ENCODE measurements at places on chromosomes 12 and 14. TPM values are rescaled to one million over a fixed set of nuclear protein-coding genes. Genes with fewer than 3 reads are reported as not detected.

The BTBD6 gene
- 34.9 TPM for total RNA-seq

The SLC41A2 gene
- total RNA-seq = 6.8 TPM

The TIMM9 gene
- 26.6 TPM for total RNA-seq

The COL2A1 gene
- total RNA-seq = 0.13 TPM

The B3GNT4 gene
- total RNA-seq = not detected

The BEGAIN gene
- total RNA-seq = 1.2 TPM

The SERPINA1 gene
- total RNA-seq = 6.0 TPM

The APOLD1 gene
- total RNA-seq = 13.0 TPM

The APEX1 gene
- 66.0 TPM for total RNA-seq

The LHX5 gene
- not detected for total RNA-seq

The KRT1 gene
- not detected for total RNA-seq

The ACVRL1 gene
- total RNA-seq = 31.1 TPM

The ADAM20 gene
- total RNA-seq = 0.78 TPM

The CD27 gene
- not detected for total RNA-seq

The C1R gene
- total RNA-seq = 96.9 TPM

The SRP54 gene
- 33.9 TPM for total RNA-seq

The SLC35F4 gene
- total RNA-seq = not detected

The ADAMTS20 gene
- not detected for total RNA-seq

The AHNAK2 gene
- total RNA-seq = 4.6 TPM

The LPAR5 gene
- total RNA-seq = 2.6 TPM

The TAS2R9 gene
- not detected for total RNA-seq

The HIP1R gene
- total RNA-seq = 16.6 TPM

The NTF3 gene
- 0.70 TPM for total RNA-seq

The SLC8A3 gene
- 0.19 TPM for total RNA-seq

The SDR9C7 gene
- 0.27 TPM for total RNA-seq

The GPR135 gene
- total RNA-seq = 3.2 TPM

The LALBA gene
- total RNA-seq = not detected

The TAS2R8 gene
- total RNA-seq = not detected

The KTN1 gene
- 247 TPM for total RNA-seq

The HOXC12 gene
- not detected for total RNA-seq

The PTPRO gene
- total RNA-seq = 1.2 TPM

The PPP1CC gene
- total RNA-seq = 102 TPM

The OR4K15 gene
- total RNA-seq = not detected

The SMCO2 gene
- total RNA-seq = 0.38 TPM

The SLC15A4 gene
- total RNA-seq = 15.8 TPM

The COX8C gene
- 0.67 TPM for total RNA-seq

The SOAT2 gene
- not detected for total RNA-seq

The C14orf132 gene
- 18.9 TPM for total RNA-seq

The FAM234B gene
- 1.6 TPM for total RNA-seq

The RAD9B gene
- total RNA-seq = 0.65 TPM

The ARG2 gene
- total RNA-seq = 1.6 TPM

The AJUBA gene
- total RNA-seq = 14.0 TPM

The CIROP gene
- not detected for total RNA-seq

The C12orf54 gene
- total RNA-seq = not detected

The RFC5 gene
- 2.6 TPM for total RNA-seq

The CIDEB gene
- 2.4 TPM for total RNA-seq

The AGAP2 gene
- 6.1 TPM for total RNA-seq

The PLA2G1B gene
- not detected for total RNA-seq

The CD9 gene
- total RNA-seq = 70.2 TPM

The PRICKLE1 gene
- 34.3 TPM for total RNA-seq

The MARK3 gene
- 69.4 TPM for total RNA-seq

The FITM1 gene
- 112 TPM for total RNA-seq

The KCNC2 gene
- total RNA-seq = not detected

The ACACB gene
- 64.5 TPM for total RNA-seq

The PMCH gene
- total RNA-seq = not detected

The RNF41 gene
- 40.7 TPM for total RNA-seq

The FAM181A gene
- total RNA-seq = not detected

The ACYP1 gene
- 12.2 TPM for total RNA-seq

All from cardiac septum (tissue), 1 donor.